ENCODE measurements at places on chromosomes 7 and 10.
A peak's percentile ranks its signal among the peaks of the same experiment; 100 is the strongest.

DNA sequence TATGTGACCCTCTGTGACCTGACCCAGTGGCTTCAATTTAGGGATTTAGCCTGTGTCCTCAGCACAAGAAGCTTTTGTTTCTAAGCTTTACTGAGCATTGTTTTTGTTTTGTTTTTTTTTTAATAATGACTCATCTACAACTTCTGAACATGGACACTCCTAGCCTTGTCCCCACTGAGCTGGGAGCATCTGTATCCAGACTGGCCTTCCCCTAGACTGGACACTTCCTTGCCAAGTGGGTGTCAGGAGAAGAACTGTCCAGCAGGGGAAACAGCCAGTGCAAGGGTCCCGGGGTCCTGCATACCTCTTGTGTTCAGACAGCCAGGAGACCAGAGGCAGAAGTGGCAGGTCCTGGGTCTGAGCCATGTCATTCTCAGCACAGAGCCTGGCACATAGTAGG is 108.6 kb downstream of the TMEM130 start:
- no peak for DNase-seq

GRCh38 chr7:143455942-143456341 is 12.7 kb downstream of the TAS2R60 start:
- no peak for DNase-seq

DNA sequence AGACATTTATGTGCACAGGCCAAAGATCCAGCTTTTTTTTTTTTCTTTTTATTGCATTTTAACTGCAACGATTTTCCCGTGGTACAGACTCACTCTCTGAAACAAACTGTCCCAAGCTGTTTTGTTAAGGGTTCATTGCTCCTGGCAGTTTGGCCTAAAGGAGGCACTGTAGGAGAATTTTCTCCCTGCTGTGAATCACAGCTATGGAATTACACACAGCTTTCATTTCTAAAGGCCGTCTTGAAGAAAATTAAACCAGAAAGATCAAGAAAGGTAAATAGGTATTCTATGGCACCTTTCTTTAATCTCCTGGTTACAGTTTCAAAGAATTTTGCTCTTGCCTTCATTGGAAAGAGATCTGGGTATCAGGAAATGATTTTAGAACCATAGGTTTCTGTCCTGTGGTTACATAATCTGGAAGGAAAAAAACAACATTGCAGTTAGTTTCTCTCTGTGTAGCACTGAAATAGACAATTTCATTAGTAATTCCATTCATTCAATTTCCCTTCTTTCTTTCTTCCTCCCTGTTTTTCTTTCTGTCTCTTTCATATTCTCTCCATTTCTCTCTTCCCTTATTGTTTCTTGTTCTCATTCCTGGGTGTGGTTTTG is 51.2 kb downstream of the PDK4 start:
- DNase-seq, result peak; percentile 34

DNA sequence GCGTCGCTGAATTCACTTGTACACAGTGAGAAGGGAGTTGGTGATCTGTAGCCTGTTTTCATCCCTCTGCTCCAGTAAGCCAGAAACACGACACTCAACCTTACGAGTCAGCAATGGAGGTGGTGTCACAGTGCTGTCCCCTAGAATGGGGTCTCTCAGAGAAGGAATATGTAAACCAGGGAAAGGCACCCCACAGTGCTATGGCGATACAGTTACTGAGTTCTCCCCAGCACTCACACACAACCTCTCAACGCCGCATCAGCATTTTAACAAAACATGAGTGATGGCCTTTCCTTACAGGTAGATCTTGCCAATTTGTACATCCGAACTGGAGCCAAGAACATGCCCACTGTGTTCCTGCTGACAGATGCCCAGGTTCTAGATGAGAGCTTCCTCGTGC is 196.3 kb downstream of the CDCA7L start:
- DNase-seq, result no peak

DNA sequence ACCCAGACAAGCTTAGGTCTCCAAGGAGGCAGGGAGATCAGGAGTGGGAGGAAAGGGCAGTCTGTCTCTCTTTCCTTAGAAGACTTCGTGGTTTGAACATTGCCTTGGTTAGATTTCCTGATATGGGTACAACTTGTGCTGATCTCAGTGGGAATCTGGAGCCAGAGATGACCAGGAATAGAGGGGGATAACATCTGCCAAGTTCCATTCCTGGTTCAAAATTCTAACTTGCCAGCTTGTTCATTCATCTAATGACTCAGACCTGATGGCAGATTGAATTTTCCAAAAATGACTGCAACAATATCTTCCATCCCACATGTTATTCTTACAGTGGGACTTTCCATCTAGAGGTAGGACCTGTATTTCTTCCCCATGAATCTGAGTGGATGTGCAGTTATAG is 394.3 kb upstream of the PODXL start:
- no peak for DNase-seq
